Heart right ventricle (tissue), 16 donors: ENCODE measurements at places on chromosomes 4 and X. TPM values are rescaled to one million over a fixed set of nuclear protein-coding genes. Genes with fewer than 3 reads are reported as not detected.

The PHKA2 gene
- total RNA-seq: 24.0 TPM

DNA sequence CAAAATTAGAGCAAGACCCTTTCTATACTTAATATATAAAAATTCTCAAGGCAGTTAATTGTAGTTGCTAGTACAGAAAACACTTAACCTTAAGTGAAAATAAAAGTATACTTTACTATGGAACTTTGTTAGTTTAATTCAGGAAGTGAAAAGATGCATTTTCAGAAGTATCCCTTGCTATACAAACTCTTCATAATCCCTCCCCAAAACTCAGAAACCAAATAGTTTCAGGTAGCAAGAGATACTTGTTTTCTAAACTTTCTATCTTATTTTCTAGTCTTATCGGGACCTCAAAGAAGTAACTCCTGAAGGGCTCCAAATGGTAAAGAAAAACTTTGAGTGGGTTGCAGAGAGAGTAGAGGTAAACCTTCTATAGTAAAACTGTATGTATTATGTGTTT, 14.3 kb downstream of the PAICS start:
- no peak overlapping the region for H3K4me3 ChIP-seq
- no peaks in the 10 kb centered on the region for H3K27me3 ChIP-seq
- peaks cover 96% of the 10 kb centered on the region for H3K36me3 ChIP-seq
- DNase-seq: no peak
- H3K4me1 ChIP-seq: no peaks in the 10 kb centered on the region

- no peaks in the 10 kb centered on the region for H3K27me3 ChIP-seq
- H3K4me3 ChIP-seq: no peak overlapping the region
- H3K4me1 ChIP-seq: no peaks in the 10 kb centered on the region
- H3K36me3 ChIP-seq: no peaks in the 10 kb centered on the region
Observed at GRCh38 chr4:5043579-5043978, 7.7 kb upstream of the STK32B start.

The MTM1 gene
- total RNA-seq: 10.5 TPM

DNA sequence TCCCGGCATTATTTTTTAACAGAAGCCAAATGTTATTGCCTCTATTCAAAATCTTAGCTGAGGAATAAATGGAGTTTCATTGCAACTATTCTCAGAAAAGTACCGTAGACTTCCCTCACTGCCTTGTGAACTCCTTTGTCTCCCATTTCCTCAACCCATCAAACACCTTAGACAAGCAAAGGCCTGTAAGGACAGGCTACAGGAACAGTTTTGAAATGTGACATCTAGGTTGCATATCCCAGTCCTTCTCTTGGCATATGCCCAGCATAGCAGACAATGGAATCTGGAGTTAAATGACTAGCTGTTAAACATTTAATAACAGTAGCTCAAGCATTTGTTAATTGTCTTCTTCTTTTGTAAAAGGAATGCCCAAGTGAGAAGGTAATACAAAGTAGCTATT, 1371.7 kb downstream of the STIM2 start:
- DNase-seq: no peak
- no peaks in the 10 kb centered on the region for H3K4me1 ChIP-seq
- no peaks in the 10 kb centered on the region for H3K36me3 ChIP-seq
- H3K4me3 ChIP-seq: no peak overlapping the region
- no peaks in the 10 kb centered on the region for H3K27me3 ChIP-seq

- no peak overlapping the region for H3K4me3 ChIP-seq
- no peaks in the 10 kb centered on the region for H3K36me3 ChIP-seq
- H3K27me3 ChIP-seq: no peaks in the 10 kb centered on the region
- no peak for DNase-seq
- no peak overlapping the region for H3K27ac ChIP-seq
Observed at GRCh38 chr4:174873931-174874330, 44.2 kb upstream of the ADAM29 start.

The CYSLTR1 gene
- total RNA-seq: 0.35 TPM

DNA sequence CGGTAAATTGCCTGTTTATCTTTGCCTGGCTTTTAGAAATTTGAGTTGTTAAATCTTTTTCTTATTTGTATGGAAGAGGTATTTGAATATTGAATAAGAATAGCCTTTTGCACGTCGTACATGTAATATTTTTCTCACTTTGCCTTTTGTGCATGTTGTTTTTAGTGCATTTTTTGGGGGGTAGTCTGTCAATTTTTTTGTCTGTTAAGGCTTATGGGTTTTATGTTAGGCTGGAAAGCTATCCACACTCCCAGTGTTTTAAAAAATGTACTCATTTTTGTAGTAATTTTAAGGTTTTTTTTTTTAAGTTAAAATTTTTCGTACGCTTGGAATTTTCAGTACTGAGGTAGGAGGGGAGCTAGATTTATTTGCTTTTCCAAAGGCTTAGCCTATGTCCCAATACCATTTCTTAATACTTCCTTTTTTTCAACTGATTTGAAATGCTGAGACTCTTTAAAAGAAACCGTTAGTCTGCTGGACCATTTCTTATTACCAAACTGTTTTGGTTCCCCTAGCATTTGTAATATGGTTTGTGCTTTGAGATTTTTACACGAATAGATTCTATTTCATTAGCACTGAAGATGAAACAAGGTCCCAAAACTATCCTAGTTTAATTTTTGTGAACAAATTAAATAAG, 1.3 kb downstream of the HERC5 start:
- H3K4me3 ChIP-seq: peak overlapping the region; percentile 82
- H3K36me3 ChIP-seq: peaks cover 3% of the 10 kb centered on the region
- no peak for DNase-seq
- peak overlapping the region; percentile 82 for H3K27ac ChIP-seq

The MAGED2 gene
- 113 TPM for total RNA-seq

- no peak overlapping the region for H3K4me3 ChIP-seq
- H3K27me3 ChIP-seq: no peaks in the 10 kb centered on the region
- no peak for DNase-seq
- H3K36me3 ChIP-seq: no peaks in the 10 kb centered on the region
- no peak overlapping the region for H3K27ac ChIP-seq
Observed at GRCh38 chr4:13903901-13904300, 276.4 kb upstream of the BOD1L1 start.

- no peak overlapping the region for H3K27ac ChIP-seq
- peaks cover 46% of the 10 kb centered on the region for H3K27me3 ChIP-seq
- no peaks in the 10 kb centered on the region for H3K36me3 ChIP-seq
- H3K4me3 ChIP-seq: no peak overlapping the region
- DNase-seq: no peak
Observed at GRCh38 chrX:13256603-13257002, 63.2 kb downstream of the ATXN3L start.

DNA sequence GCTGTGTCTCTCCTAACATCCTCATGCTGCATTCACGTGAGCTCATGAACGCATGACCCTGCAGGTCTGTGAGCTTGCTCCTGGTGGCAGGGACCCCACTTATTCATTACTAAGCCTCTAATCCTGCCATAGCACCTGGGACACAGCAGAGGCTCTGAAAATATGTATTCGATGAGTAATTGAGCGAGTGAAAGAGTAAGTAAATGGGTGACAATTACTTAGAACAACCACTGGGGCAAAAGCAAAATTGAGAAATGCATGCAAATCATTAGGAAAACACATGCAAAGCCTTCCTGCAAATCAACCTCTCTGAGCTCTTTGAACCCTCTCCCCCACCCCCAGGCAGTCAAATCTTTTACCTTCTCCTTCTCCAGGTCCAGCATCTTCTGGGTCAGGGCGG, 23.6 kb upstream of the C4orf50 start:
- DNase-seq: no peak
- H3K27me3 ChIP-seq: peaks cover 68% of the 10 kb centered on the region
- no peaks in the 10 kb centered on the region for H3K4me1 ChIP-seq
- H3K4me3 ChIP-seq: no peak overlapping the region
- no peaks in the 10 kb centered on the region for H3K36me3 ChIP-seq

- H3K27me3 ChIP-seq: peaks cover 46% of the 10 kb centered on the region
- no peak for DNase-seq
- peaks cover 3% of the 10 kb centered on the region for H3K4me1 ChIP-seq
- H3K36me3 ChIP-seq: no peaks in the 10 kb centered on the region
- no peak overlapping the region for H3K27ac ChIP-seq
Observed at GRCh38 chr4:10466161-10466560, 8.9 kb upstream of the ZNF518B start.

DNA sequence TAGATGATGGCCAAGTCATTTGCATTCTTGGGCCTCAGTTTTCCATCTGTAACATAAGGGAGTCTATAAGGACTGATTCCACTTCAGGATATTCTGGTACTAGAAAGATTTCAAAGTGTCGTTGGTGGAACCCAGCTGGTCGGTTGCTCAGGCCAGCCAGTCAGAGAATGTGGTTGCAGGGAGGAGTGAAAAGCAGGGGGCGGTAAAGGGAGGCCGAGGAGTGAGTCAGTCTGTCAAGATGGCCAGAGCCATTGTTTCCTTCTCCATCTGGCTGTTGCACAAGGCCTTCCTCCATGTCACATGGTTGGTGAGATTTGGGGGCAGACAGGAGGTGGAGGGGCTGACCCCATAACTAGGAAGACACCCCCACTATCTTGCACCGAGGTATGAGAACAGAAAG, 38.2 kb downstream of the STARD8 start:
- no peak for DNase-seq
- peak overlapping the region; percentile 49 for H3K4me3 ChIP-seq
- no peaks in the 10 kb centered on the region for H3K36me3 ChIP-seq
- H3K27me3 ChIP-seq: no peaks in the 10 kb centered on the region

The DOK7 gene
- 35.9 TPM for total RNA-seq

- H3K4me1 ChIP-seq: peaks cover 7% of the 10 kb centered on the region
- H3K36me3 ChIP-seq: no peaks in the 10 kb centered on the region
- no peak overlapping the region for H3K4me3 ChIP-seq
- DNase-seq: no peak
- H3K27ac ChIP-seq: peak overlapping the region; percentile 22
- no peaks in the 10 kb centered on the region for H3K27me3 ChIP-seq
Observed at GRCh38 chrX:136867096-136867491, 13.4 kb downstream of the RBMX start.

- DNase-seq: no peak
- H3K27ac ChIP-seq: no peak overlapping the region
- no peaks in the 10 kb centered on the region for H3K4me1 ChIP-seq
- H3K4me3 ChIP-seq: no peak overlapping the region
- H3K36me3 ChIP-seq: no peaks in the 10 kb centered on the region
Observed at GRCh38 chr4:125787707-125788106, 473.0 kb downstream of the FAT4 start.

The RHOXF2 gene
- not detected for total RNA-seq

The FAM184B gene
- total RNA-seq: not detected

DNA sequence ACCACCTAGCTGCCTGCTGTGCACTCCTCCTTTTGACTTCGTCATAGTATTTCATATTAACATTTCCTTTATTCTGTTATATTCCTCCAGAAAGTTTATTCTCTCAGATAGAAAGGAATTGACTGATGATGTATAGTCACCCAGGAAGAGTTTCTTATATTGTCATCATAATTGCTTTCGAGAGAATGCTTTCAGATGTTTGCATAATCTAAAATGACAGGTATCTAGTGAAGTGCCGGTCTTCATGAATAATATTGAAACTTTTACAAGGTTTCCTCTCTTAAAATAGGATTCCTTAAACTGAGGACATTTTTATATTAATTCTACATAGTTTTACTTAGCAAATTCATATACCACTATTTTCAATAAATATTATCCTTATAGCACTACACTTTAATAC, 10.1 kb downstream of the SEC24D start:
- peaks cover 49% of the 10 kb centered on the region for H3K4me1 ChIP-seq
- no peak overlapping the region for H3K27ac ChIP-seq
- no peak overlapping the region for H3K4me3 ChIP-seq
- H3K36me3 ChIP-seq: peaks cover 75% of the 10 kb centered on the region

DNA sequence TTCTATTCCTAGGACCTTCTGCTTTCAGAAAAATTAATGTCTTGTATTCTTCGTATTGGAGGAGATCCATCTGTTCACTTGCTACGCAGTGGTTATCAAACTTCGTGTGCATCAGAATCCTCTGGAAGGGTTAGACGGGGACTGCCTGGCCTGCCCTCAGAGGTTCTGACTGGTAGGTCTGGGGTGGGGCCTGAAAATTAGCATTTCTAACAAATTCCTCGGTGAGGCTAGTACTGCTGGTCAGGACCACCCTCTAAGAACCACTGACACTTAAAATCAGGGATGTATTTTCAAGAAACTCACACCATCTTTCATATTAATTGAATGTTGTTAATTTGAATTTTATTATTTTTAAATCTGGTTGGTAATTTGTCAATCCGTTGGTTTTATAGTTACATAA, 63.0 kb downstream of the MAPK10 start:
- H3K4me1 ChIP-seq: no peaks in the 10 kb centered on the region
- H3K36me3 ChIP-seq: no peaks in the 10 kb centered on the region

DNA sequence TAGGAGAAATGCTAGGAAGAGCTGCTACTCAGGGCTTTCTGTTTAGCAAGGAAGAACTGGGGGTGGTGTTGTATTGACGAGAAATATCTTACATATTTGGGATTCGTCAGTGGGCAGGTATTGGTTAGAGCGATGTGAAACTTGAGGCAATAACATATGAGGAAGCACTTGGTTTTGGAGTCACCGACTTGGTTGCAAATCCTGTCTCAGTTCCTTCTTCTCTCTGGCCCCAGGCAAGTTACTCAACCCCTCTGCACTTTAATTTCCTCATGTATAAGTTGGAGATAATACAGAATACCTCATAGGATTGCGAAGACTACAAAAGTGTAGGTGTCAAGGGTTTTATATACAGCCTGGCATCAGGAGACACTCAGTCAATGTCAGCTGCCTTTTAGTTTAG, 34.1 kb downstream of the GPAT3 start:
- no peak overlapping the region for H3K27ac ChIP-seq
- DNase-seq: no peak
- peaks cover 25% of the 10 kb centered on the region for H3K4me1 ChIP-seq
- H3K27me3 ChIP-seq: no peaks in the 10 kb centered on the region
- H3K4me3 ChIP-seq: no peak overlapping the region

The SHROOM4 gene
- 12.8 TPM for total RNA-seq

DNA sequence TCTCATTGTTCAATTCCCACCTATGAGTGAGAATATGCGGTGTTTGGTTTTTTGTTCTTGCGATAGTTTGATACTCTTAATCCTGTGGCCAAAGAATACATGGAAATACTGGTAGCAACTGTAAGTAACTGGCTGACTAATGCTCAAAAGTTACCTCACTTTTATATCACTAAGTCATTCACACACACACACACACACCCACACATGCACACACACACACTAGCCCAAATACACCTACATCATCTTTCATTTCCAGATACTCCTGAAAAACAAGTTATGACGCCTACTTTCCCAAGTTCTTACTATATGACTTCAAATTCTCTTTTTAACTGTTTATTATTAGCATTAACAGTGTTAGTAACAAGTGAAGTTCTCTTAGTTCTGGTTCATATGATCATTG, 101.3 kb downstream of the DCHS2 start:
- no peak for DNase-seq
- H3K4me1 ChIP-seq: no peaks in the 10 kb centered on the region
- no peak overlapping the region for H3K27ac ChIP-seq
- no peak overlapping the region for H3K4me3 ChIP-seq

DNA sequence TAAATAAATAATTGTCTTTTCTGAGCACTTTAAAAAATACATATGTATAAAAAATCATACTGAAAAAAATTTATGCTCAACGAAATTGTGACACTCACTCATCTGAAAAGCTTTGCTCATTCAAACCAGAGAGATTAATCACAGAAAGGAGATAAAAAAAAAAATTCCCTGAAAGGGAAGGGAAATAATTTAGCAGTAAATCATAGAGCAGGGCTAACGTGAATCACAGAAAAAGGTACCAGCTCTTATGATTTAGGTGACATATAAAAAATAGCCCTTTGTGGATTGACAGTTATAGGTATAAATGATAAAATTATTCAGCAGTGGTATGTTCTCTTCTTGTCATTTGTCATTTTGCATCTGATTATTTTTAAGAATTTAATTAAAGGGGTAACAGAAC, 552.7 kb upstream of the TENM3 start:
- no peak overlapping the region for H3K4me3 ChIP-seq
- H3K27me3 ChIP-seq: no peaks in the 10 kb centered on the region
- DNase-seq: no peak
- H3K27ac ChIP-seq: no peak overlapping the region
- H3K4me1 ChIP-seq: no peaks in the 10 kb centered on the region

The CYP2U1 gene
- 8.6 TPM for total RNA-seq

The PABPC4L gene
- 0.73 TPM for total RNA-seq

The GABRB1 gene
- 6.6 TPM for total RNA-seq
